HS-5 (cell line): ENCODE measurements at places on chromosomes 11 and 22.

DNA sequence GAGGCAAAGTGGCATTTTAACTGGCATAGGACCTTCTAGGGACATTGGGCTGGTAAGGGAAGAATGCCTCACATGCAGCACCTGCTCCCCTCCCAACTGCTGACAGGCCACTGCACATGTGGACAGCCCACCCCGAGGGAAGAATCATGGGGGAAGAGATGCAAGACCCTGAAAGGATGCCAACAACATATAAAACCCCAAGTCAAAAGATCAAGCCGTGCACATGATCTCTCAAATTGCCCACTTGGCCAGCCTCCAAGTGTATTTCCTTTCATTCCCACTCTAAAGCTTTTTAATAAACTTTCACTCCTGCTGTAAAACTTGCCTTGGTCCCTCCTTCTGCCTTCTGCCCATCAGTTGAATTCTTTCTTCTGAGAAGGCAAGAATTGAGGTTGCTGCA lies 947.8 kb upstream of the CCDC90B start:
- DNase-seq = no peak

DNA sequence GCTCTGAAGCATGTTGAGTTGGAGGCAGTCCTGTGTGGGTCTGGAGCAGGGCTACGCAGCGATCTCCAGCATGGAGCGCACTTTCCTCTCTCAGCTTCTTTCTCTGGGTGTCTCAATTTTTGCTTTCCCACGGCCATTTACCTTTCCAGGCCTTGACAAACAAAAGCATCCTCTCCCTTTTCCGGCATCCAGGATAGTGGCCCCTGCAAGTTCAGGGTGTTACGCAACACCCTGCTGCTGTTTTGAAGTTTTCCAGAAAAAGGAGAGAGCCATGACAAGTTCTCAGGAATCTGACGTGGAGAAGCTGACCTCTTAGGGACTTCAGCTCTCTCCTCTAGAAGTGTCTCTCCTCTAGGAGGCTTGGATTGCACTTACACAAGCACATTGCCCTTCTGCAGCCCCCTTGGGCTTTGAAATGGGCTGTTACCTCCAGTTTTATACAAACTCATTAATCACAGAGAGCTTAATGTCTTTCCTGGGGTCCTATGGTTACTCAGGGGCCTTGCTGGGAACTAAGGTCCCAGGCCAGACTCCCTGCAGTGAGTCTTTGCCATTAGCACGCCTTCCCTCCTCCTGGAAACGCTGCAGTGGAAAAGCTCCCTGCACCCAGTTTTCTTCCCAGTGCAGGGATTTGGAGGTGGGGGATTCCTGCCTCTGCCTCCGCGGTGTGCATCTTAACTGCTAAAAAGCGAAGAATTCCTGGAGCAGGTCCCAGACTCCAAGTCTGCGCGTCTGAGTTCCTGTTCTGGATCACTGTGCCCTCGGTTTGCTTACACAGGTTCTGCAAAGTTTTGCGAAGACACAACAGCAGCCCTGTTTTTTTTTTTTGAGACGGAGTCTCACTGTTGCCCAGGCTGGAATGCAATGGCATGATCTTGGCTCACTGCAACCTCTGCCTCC lies 80.4 kb downstream of the BARX2 start:
- no peak for DNase-seq

GRCh38 chr11:34180040-34180813 lies 74.8 kb downstream of the NAT10 start:
- no peak for DNase-seq

- DNase-seq = peak; percentile 13
These were observed 303.0 kb downstream of the CADM1 start for GRCh38 chr11:115201111-115201792.

- DNase-seq = no peak
These were observed 63.4 kb downstream of the CACNG2 start for GRCh38 chr22:36640106-36640672.

- DNase-seq = no peak
These were observed 12.1 kb upstream of the FJX1 start for GRCh38 chr11:35606206-35606605.

DNA sequence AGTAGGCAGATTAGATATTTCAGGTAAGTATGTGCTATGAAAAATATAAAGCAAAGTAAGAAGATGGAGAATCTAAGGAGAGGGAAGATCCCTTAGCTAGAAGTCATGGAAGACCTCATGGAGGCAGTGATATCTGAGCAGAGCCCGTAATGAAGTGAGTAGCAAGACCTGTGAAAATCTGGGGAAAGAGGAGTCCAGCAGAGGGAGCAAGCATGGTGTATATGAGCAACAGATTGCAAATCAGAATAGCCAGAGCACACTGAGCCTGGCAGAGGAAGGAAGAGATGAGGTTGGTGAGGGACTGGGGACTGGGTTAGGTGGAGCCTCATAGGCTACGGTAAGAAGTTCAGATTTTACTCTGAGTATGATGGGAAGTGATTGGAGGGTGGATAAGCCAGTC lies 9.4 kb downstream of the LHFPL7 start:
- no peak for DNase-seq

GRCh38 chr11:26914968-26915367 lies 78.9 kb upstream of the FIBIN start:
- DNase-seq = no peak

DNA sequence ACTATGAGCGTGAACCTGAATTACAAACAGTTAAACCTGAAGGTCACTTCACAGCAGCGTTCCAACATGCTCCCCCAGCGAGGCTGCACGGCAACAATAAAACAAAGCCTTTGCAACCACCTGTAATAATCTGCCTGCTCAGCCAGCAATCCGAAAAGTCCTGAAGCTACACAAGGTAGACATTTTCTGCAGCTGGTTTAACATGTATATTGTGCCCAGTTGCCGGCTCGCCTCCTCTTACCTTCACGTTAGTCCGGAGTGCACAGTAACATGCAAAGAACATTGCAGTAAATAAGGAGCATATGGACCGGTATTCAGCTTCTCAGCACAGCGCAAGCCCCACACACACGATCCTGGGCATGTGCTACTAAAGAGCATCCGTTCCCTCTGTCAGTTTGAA lies 704.3 kb downstream of the DLG2 start:
- no peak for DNase-seq

DNA sequence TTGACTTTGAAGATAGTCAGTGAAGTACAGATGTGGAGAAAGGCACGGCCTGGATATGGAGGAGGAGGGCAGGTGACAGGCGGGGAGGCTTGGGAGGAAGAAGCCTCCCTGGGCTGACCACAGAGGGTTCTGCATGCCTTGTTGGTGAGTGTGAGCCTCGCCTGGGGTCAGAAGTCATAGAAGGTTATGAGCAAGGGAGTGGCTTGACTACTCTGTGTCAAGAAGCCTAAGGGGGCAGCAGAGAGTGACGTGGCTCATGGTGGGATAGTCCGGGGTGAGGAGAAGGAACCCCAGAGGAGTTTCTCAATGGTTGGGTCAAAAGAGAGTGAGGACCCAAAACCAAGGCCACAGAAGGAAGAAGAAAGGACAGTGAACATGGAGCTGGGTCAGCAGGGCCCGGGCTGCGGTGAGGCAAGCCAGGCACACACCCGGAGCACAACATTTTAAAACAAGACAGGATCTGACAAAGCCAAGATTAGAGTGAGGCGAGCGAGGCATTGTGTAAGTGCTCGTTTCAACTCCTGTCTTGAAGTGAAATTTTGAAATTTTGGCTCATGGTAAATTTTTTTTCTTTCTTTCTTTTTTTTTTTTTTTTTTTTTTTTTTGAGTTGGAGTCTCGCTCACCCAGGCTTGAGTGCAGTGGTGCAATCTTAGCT lies 31.9 kb downstream of the PDGFB start:
- DNase-seq = peak; percentile 82

- DNase-seq = no peak
These were observed 137.9 kb downstream of the CTTN start for GRCh38 chr11:70536051-70536877.

GRCh38 chr22:49017482-49018329 lies 810.0 kb downstream of the BRD1 start:
- DNase-seq = no peak

- DNase-seq = no peak
These were observed 45.6 kb downstream of the PISD start for GRCh38 chr22:31616315-31616980.

DNA sequence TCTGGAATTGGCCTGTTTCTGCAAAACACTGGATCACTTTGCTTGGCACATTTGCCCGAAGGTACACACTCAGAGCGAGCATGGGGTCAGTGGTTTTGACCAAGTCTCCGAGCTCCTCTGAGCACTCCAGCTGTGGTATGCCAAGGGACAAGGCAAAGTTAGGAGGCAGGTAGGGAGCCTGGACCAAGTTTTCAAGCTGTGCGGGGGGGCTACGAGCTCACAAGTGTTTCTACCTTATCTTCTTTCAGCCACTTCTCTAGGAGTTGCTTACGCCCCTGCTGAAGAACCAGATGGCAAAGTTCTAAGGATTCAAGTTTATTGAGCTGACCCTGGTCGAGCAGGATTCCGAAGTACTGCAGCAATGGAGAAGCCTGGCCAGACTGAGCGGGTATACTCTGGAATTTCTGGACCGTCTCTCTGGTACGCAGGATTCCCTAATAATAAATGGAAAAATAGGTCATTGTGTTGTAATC lies 54.7 kb upstream of the SLC25A1 start:
- no peak for DNase-seq

GRCh38 chr11:122743949-122744348 lies 88.4 kb downstream of the UBASH3B start:
- no peak for DNase-seq

DNA sequence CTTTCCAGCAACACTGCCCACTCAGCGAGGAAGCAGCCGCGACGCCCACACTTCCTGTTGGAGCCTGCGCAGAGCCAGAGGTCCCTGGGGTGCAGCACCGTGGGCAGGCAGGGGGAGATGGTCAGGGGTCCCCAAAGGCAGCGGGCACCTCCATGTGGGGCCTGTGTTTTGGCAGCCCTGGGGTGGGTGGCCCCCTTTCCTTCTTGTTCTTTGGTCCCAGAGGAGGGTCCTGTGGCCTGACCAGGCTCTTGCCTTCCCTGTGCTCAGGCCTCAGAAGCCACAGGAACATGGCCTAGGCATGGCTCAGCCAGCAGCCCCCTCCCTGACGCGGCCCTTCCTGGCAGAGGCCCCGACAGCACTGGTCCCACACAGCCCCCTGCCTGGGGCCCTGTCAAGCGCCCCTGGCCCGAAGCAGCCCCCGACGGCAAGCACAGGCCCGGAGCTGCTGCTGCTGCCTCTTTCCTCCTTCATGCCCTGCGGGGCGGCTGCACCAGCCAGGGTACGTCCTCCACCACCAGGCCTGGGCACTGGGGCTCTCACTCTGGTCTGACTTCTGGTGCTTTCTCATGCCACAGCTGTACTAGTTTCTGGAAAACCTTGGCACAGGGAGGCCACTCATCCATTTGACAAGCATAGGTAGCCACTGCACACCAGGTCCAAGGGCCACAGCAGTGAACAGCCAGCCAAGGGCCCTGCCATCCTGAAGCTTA lies 47.1 kb downstream of the PISD start:
- no peak for DNase-seq

- no peak for DNase-seq
These were observed 34.3 kb upstream of the CD44 start for GRCh38 chr11:35104655-35105054.

- DNase-seq = no peak
These were observed 58.4 kb downstream of the RTL6 start for GRCh38 chr22:44439356-44440223.

- no peak for DNase-seq
These were observed 9.4 kb downstream of the DRD2 start for GRCh38 chr11:113465786-113466185.

- no peak for DNase-seq
These were observed 130.4 kb upstream of the PARVA start for GRCh38 chr11:12246989-12247388.

DNA sequence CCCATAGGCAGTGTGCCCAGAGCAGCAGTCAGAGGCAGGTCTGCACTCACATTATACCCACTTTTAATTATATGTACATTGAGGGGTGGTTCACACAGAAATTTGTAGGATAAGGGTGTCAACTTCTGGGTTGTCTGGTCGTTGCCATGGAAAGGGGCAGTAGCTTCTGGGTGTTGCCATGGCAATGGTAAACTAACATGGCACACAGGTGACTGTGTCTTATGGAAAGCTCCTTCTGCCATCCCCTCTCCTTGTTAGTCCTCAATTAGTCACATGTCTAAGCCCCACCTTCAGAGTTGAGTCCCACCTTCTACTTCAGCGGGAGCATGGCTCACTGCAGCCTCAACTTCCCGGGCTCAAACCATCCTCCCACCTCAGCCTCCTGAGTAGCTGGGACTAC lies 56.3 kb upstream of the ATXN10 start:
- DNase-seq = no peak

DNA sequence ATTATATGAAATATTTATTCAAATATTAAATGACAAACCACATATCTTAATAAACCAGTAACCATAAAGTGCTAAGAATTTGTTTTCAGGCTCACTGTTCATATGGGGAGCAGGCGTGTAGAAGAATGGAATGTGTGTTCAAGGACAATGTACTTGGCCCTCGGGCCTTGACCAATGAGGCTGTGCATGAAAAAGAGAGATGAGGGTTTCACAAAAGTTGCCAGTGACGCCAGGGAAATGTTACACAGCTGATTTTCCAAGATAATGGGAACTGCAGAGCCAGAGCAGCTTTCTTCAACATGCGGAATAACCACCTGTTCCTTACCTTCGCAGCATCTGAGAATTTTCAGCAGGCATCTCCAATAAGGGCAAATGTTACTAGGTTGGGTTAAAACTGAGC lies 4.2 kb downstream of the SF1 start:
- no peak for DNase-seq

DNA sequence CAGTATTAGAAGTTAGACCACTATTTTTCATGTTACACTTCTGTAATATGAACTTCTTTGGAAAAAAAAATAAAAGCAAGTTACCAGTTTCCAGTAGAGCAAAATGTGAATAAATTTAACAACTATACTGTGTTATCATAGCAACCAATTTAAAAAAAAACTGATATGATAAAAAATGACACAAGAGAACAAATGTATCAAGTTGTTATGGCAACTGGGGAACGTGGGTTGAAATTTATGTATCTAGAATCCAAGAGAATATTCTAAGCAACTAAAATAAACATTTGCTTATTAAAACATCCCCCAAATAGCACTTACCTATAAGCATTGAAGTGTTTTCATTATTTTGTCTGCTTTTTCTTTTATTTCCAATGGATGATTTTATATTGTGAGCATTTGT lies 442.4 kb downstream of the DLG2 start:
- DNase-seq = no peak

- DNase-seq = no peak
These were observed 40.1 kb upstream of the FLI1 start for GRCh38 chr11:128653801-128654231.

DNA sequence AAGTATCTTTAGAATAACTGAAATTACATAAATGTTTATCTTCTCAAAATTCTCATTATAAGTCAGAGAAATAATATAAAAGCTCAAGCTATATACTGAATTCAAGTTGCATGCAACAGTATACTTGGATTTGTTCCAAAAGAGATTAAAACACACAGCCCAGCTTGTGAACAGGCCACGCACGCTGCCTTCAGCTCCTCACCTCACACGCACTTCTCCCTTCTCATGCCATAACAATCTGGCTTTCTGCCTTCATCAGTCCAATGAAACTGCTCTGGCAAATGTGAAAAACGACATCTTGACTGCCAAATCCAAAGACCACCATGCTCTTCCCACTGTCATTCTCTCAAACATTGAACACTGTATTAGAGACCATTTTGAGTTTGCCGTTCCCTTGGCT lies 22.1 kb downstream of the ATP6V1E1 start:
- DNase-seq = no peak
